ENCODE measurements at places on chromosomes 3 and 15.

GRCh38 chr3:74415731-74416130 is 198.7 kb downstream of the CNTN3 start:
- DNase-seq, result no peak

- no peak for DNase-seq
These were observed 3.6 kb downstream of the CLEC3B start for GRCh38 chr3:45029661-45030060.

GRCh38 chr3:88211096-88211890 is 61.5 kb downstream of the C3orf38 start:
- no peak for DNase-seq

DNA sequence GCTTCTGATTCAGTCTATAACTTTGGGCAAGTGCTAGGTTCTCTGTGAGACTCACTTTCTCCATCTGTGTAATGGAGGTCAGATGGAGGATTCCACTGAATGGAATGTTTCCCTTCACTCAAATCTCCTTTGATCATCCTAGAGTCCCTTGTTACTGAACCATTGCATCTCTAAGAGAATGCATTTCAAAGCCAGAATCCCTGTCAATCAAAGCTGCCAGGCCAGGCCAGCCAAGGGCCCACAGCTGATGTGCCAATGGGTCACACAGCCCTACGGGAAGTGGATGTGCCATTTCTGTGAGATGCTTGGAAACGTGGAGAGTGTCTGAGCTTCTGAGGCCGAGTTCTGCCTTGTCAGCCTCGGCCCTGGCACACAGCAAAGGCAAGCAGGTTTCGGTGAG is 32.4 kb downstream of the SCN5A start:
- no peak for DNase-seq

- DNase-seq, result no peak
These were observed 774.7 kb upstream of the ROBO1 start for GRCh38 chr3:80542456-80542855.

GRCh38 chr15:56734013-56734635 is 815 bp upstream of the ZNF280D start:
- no peak for DNase-seq

DNA sequence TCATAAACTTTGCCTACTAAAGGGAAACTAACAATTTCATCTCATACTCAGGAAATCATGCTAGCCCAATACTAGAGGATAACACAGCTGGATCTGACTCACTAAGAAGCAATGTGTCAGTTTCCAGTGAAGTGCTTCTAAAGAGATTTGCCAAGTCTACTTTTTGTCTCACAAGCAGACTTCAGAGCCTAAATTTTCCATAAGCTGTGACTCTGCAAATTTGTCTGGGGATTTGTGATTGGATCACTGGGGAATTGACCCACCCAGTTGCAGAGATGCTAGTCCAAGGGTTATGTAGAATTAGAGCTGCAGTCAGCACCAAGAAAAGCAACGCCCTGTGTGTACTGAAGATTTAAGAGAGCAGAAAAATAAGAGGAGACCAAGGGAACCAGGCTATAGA is 647.1 kb downstream of the NTRK3 start:
- peak; percentile 65 for DNase-seq

DNA sequence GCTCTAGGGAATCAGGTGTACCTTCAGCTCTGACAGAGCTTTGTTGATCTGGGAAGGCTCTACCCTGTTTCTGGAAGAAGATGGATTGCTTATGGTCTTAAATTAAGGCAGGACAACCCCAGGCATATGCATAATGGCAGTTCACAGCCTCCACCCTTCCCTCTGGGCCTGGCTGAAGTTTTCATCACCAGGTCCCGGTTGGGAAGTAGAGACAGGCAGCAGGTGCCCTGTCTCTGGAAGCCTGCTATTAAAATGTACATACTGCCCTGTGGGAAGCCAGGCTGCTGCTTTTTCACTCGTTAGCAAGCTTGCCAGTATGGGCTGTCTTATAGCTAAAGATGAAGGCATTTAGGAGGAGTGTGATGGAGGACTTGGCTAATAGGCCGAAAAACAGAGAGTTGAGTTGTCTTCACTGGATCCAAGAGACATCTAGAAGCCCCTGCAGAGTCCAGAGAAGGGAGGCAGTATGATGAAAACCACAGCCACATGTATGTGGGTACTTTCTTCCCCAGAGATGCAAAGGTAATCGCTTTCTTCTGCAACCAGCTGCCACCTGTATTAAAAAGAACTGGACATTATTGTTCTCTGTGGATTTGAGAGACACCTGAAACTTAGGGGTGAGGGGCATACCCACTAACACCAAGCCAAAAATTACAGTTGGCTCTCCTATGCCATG is 34.4 kb downstream of the ABHD2 start:
- no peak for DNase-seq

DNA sequence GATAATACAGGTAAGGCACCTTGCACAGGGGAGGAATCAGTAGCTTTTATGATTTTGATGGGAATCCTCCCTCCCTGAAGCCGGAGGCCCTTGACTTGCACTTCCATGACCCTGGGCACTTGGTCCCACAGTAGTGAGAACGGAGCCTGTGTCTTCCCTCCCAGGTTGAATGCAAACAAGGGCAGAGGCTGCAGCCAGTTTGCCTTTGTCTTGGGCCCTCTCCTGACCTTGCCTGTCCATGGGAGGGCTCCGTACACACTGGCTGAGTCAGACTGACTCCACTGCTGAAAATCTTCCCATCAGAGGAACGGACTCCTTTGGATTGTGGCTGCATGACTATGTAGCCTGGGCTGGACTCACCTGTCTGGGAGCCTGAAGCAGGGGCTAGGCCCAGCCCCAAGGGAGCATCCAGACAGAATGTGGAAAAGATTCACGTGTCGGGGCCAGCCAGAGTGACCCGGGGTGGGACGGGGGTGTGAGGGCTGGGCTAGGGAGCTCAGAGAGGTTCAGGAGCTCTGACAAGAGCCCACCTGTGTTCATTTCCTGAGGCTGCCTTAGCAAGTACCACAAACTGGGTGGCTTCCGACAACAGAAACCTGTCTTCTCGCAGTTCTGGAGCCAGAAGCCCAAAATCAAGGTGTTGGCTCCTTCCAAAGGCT is 9.5 kb downstream of the TBC1D21 start:
- no peak for DNase-seq

DNA sequence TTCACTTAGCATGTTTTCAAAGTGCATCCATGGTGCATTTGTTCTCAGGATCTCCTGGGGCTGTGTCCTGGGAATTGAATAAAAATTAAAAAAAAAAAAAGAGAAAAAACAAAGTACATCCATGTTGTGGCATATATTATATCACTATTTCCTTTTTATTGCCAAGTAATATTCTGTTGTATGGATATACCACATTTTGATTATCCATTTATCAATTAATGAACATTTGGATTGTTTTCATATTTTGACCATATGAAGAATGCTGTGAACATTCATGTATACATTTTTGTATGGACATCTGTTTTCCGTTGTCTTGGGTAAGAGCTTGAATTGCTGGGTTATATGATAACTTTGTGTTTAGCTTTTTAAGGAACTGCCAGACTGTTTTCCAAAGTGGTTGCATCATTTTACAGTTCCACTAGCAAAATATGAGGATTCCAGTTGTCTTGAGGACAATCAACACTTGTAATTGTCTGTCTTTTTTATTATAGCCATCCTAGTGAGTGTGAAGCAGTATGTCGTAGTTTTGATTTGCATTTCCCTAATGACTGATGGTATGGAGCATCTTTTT is 44.5 kb downstream of the CTDSPL2 start:
- DNase-seq, result no peak

GRCh38 chr3:13703071-13703470 is 154.1 kb downstream of the FBLN2 start:
- DNase-seq, result no peak

DNA sequence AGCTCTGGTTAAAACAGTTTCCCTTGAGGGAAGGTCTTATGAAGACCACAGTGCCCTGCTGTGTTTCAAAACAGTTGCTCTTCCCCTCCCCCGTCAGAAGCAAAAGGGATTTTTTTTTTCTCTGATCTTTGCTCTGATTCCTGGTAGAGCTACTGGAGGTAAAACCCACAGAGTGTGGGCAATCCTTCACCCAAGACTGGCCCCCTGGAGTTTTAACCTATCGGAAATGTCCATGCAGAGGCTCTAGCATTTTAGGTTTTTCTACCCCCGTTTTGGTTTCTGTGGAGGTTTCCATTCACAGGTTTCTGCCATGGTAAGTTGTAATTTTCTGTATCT is 27.7 kb downstream of the GRM2 start:
- DNase-seq, result no peak

- DNase-seq, result no peak
These were observed 27.0 kb downstream of the C2CD4A start for GRCh38 chr15:62093809-62094208.

DNA sequence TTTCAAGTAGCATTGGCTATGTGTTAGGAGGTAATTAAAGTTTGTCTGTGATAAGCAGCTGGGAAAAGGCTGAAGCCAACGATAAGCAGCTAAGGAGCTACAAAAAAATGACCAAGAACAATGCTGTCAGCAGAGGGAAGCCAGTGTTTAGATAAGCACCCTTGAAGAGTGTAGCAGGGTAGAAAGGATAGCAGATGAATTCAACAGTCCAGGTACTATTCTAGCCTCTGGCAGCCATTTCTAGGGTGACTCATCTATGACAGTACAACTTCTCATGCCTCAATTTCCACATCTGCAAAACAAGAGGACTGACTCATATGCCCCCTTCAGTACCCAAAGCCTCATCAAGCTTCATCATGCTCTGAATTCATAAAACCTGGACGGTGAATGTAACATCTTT is 617.6 kb upstream of the UBE2E2 start:
- no peak for DNase-seq

DNA sequence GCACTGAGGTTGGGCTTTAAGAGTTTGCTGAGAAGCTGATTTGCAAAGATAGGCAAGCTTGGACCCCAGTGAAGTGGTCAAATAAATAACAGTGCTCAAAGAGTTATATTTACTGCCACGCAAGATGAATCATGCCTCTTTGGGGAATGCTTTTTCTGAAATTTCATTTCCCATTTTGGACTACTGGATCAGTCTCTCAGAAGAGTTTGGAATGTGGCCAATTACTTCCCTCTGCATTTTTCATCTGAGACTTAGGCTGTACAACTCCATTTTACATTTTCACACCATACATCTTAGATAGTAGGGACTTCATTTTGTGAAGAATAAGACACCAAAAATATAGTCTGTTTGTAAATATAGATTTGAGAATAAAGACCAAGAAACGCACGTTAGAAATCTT is 419.7 kb downstream of the FGF12 start:
- no peak for DNase-seq

- DNase-seq, result no peak
These were observed 14.9 kb downstream of the ATP13A3 start for GRCh38 chr3:194471863-194472262.

GRCh38 chr3:25910105-25910504 is 120.2 kb downstream of the OXSM start:
- no peak for DNase-seq

- no peak for DNase-seq
These were observed 57.5 kb downstream of the SST start for GRCh38 chr3:187612656-187613055.

DNA sequence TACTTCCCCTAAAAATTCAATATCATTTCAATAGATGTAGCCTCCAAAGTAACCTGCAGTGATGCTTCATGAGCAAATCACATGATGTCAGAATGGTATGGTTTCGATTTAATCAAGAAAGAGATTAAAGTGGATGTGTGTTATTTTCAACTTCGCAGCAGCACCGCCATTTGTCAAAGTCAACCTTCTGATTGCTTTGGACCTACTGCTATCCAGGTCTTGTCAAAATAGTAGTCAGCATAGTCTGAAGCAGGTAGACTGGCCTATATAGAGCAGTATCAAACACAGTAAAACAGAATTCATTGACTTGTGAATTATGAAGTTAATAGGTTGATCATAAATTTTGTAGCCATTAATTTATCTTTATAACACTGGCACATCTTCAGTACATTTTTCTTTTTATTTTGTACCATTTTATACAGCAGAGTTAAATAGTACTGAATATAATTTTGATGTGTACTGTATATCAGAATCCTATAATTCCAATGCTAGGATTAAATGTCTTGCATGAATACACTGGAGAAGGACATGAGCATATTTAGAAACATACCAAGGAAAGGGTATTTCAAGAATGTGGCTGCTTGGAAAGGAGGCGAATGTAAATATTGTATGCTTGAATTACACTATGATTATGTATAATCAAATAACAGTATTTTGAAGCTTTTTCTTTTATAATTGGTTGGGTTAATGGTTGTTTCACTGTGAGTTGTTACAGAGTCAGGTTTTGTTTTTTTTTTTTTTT is 79.6 kb downstream of the CDIN1 start:
- DNase-seq, result no peak

DNA sequence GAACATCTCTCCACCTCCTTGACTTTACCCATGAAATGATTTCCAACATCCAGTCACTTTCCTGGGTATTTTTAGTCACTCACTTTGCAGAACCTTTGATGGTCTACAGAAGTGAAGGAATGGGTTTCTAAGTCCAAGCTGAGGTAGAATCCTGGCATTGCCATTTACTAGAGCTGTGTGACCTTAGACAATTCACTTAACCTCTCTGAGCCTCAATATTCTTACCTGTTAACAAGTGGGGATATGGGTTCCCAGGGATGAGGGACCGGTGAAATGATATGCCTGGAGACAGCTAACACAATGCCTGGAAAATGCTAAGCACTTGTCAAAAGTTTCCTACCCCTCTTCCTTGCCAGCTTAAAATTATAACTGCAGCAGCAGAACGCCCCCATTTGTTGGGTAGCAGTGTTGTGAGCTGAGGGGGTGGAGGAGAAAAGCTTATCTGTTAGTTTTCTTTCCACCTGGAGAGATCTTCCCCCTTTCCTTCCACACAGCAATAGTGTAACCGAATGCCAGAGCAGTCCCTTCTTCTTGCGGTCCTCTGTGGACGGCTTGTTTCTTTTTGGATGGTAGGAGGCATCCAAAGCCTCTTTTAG is 319.2 kb upstream of the LRRFIP2 start:
- no peak for DNase-seq

DNA sequence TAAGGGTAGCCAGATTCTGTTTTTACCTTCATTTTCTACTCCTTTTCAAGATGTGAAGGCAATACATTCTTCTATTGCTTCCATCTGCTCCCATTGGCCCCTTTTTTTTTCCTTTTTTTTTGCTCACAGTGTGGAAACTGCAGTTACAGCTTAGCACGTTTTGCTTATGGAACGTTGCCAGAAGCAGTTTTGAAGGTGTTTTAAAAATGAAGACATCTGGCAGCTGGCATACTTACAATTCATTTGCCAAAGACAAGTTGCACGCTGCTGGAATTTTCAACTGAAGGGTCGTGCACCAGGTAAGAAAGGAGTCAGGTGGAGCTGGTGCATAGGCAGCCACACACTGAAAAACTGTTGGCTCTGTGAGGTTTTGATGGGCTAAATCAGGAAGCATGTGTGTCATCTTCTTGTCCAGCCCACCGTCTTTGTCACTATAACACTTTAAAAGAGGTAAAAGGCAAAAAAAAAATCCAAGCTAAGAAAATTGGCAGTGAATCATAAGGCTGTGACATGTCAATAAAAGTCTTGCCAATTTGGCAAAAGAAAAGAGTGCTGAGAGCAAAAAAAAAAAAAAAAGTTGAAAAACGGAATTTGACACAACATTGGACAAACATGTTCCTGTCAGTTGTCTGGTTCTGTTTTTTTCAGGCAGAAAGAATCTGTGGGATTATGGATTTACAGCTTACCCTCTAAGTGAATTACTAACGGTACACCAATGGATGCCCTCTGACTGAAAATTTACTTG is 225.4 kb upstream of the SOX2 start:
- DNase-seq, result no peak

Measured in SW 1271 (cell line).